ENCODE measurements at places on chromosomes 12 and 14. TPM values are rescaled to one million over a fixed set of nuclear protein-coding genes. Genes with fewer than 3 reads are reported as not detected.

KLRK1 gene
- 0.40 TPM for total RNA-seq

KLHL33 gene
- total RNA-seq: not detected

TMEM117 gene
- total RNA-seq: 23.5 TPM

WNT1 gene
- not detected for total RNA-seq

CATSPERB gene
- not detected for total RNA-seq

GUCY2C gene
- not detected for total RNA-seq

GPRC5A gene
- 1.7 TPM for total RNA-seq

All from LHCN-M2 (cell line).